Upper lobe of left lung (tissue), 6 donors: ENCODE measurements at places on chromosomes 11 and 22.
A peak's percentile ranks its signal among the peaks of the same experiment; 100 is the strongest.

GRCh38 chr11:68954836-68955606 is 25.8 kb downstream of the MRGPRD start:
- H3K27ac ChIP-seq: no peak overlapping the region
- no peak overlapping the region for H3K4me3 ChIP-seq
- DNase-seq: no peak
- peaks cover 7% of the 10 kb centered on the region for H3K4me1 ChIP-seq
- no peaks in the 10 kb centered on the region for H3K27me3 ChIP-seq
- no peaks in the 10 kb centered on the region for H3K36me3 ChIP-seq

DNA sequence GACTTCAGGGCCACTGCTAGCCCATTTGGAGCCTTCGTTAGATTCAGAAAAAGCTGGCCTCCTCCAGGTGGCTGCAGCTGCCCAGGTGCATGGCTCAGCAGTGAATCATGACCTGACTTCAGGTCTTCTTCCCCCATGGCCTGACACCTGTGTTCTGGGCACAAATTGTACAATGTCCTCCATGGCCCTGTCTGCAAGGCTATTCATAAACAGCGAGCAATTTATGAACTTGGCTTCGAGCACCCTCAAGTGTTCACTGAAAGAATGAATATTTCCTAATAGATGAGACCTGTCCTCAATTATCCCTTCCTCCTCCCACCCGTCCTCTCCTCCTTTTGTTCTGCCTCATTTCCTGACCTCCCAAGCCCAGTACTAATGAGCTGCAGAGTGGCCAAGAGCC is 12.2 kb upstream of the VPS37C start:
- peaks cover 8% of the 10 kb centered on the region for H3K4me1 ChIP-seq
- H3K36me3 ChIP-seq: no peaks in the 10 kb centered on the region
- no peaks in the 10 kb centered on the region for H3K27me3 ChIP-seq
- no peak overlapping the region for H3K4me3 ChIP-seq
- H3K27ac ChIP-seq: no peak overlapping the region
- DNase-seq: no peak

GRCh38 chr11:68780829-68781228 is 29.5 kb upstream of the TESMIN start:
- H3K36me3 ChIP-seq: peaks cover 61% of the 10 kb centered on the region
- H3K4me1 ChIP-seq: no peaks in the 10 kb centered on the region
- no peak overlapping the region for H3K4me3 ChIP-seq
- no peak overlapping the region for H3K27ac ChIP-seq
- H3K27me3 ChIP-seq: no peaks in the 10 kb centered on the region
- peak; percentile 60 for DNase-seq

DNA sequence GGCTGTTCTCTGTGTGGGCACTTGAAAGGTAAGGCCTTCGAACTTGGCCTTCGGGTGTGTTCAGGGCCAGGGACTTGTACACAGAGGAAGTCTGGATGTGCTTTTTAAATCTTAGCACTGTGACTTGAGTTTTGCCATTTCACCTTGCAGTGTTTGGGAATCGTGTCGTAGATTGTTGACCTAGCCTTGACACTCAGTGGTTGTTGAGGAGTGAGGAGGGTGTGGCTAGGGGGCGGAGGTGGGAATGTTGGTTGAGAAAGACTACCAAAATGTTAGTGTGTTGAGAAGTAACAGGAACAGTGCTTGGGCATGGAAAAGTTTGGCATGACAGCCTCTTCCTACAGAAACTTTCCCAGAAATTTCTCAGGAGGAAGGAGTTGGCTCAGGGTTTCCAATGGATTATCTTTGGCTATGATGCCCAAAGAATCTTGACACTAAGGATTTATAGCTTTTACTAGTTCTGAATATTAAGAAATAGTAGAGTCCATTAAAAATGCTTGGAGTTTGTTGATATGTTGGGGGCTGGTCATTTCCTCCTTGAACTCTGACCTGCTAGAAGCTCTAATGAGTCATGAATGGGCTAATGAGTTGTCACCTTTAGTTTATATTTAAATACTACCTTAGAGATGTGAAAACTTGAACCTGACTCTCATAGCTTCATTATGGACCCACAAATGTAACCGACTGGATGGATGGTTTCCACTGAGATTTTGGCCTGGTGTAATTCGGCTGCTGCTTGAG is 40.6 kb downstream of the BARX2 start:
- H3K4me3 ChIP-seq: no peak overlapping the region
- no peak overlapping the region for H3K27ac ChIP-seq
- H3K36me3 ChIP-seq: no peaks in the 10 kb centered on the region
- no peak for DNase-seq

DNA sequence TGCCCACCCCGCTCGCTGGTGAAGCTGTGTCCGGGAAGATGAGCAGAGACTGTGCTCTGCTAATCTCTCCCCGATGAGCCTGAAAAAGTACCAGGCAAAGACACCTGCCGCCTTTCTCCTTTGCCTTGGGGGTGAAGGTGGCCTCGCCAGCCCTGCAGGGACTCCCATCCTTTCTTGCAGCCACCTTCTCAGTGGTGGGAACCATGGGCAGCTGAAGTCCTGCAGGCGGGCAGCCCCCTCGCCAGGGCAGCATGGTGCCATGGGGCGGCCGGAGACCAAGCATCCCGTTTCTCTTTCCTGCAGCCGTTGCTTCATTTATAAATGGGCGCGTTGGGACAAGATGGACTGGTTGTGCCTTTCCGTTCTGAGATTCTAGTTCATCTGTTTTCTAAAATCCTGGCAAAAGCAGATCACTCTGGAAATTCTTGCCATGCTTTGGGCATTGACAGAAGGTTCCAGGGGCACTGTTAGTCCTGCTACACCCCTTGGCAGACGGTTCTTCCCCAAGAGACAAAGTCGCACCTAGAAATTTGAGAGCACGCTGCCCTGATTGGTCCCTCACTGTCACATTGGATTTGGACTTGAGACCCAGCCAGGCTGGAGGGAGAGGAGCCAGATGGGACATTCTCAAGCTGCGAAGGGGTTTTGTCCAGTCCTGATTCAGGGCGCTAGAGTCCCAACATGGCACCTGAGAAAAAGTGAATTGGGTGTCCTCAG is 7.5 kb downstream of the CTTN start:
- peaks cover 4% of the 10 kb centered on the region for H3K4me1 ChIP-seq
- no peak overlapping the region for H3K4me3 ChIP-seq
- no peak for DNase-seq
- H3K27ac ChIP-seq: no peak overlapping the region
- H3K36me3 ChIP-seq: peaks cover 55% of the 10 kb centered on the region
